ENCODE measurements at places on chromosomes 5 and 9.
A peak's percentile ranks its signal among the peaks of the same experiment; 100 is the strongest.

- no peak for DNase-seq
Observed at GRCh38 chr9:126621061-126621918, 7.6 kb downstream of the LMX1B start.

GRCh38 chr9:81579381-81579780 is 110.0 kb downstream of the TLE1 start:
- DNase-seq = no peak

GRCh38 chr5:147388184-147389108 is 121.4 kb downstream of the DPYSL3 start:
- no peak for DNase-seq

GRCh38 chr5:126198531-126198930 is 224.7 kb upstream of the GRAMD2B start:
- DNase-seq = no peak

GRCh38 chr5:44365345-44365744 is 23.9 kb downstream of the FGF10 start:
- DNase-seq = no peak

- no peak for DNase-seq
Observed at GRCh38 chr9:81128701-81129100, 560.6 kb downstream of the TLE1 start.

- no peak for DNase-seq
Observed at GRCh38 chr5:137847687-137848086, 20.0 kb upstream of the MYOT start.

GRCh38 chr9:109779711-109780452 is at the start of gene PALM2AKAP2:
Gene PALM2AKAP2, plus strand, starts transcription at chr9:109780198. Its CDS starts 291 bp downstream, at chr9:109780489.
- peak; percentile 43 for DNase-seq

- DNase-seq = no peak
Observed at GRCh38 chr5:36943584-36943983, 67.0 kb downstream of the NIPBL start.

GRCh38 chr5:6535594-6535993 is 86.9 kb downstream of the UBE2QL1 start:
- no peak for DNase-seq

GRCh38 chr5:43973908-43974307 is 370.9 kb downstream of the NNT start:
- no peak for DNase-seq

- no peak for DNase-seq
Observed at GRCh38 chr5:24855485-24855884, 210.7 kb upstream of the CDH10 start.

DNA sequence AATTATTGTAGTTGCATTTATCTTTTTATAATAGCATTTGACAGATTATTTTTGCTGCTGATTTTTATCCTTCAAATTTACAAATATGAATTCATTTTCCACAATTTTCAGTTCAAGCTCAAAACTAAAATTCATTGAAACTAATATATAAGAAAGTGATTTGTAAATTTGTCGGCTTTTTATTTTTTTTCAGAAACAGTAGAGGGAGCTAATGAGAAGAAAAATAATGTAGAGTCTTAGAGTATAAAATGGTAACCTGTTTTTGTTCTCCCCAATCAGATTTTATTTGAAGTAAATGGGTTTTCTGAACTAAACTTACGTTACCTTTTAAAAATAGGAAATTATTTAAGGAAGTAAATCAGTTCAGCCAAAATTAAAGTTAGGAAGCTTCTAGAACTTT is 19.2 kb downstream of the PRRC1 start:
- peak; percentile 3 for DNase-seq

- no peak for DNase-seq
Observed at GRCh38 chr5:149900390-149900789, 44.2 kb downstream of the PDE6A start.

GRCh38 chr9:129124506-129125069 is 13.4 kb downstream of the PTPA start:
- no peak for DNase-seq

- DNase-seq = no peak
Observed at GRCh38 chr5:124858612-124859011, 112.2 kb upstream of the ZNF608 start.

- DNase-seq = no peak
Observed at GRCh38 chr5:9713959-9714586, 83.9 kb upstream of the TAS2R1 start.

DNA sequence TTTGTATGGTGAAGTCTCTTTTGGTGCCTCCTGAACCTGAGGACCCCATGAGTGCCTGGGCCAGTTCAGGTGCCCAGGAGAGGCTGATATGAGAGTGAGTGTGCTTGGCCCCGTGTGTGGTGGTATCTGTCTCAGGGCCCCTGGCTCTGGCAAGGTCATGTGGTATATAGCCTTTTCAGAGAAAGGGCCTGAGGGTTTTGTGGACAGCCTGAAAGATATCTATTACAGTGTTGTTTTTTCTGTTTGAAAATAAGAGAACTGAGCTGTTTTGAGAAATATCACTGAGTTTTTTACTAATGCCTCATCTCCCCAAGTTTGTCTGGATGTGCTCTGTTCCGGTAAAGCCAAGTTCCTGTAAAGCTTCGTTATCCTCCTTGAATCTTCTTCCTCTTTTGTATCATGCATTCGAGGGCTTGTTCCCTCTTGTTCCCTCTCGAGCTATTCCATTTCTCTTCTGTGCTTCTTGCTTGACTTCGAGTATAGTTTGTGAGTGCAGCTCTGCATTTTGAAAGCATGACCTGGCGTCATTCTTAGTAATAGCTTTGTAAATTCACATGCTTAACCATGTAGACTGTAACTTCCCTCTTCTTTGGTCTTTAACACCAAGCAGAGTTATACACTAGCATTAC is 122.3 kb downstream of the MAST4 start:
- no peak for DNase-seq

- no peak for DNase-seq
Observed at GRCh38 chr5:169777159-169777558, 140.1 kb downstream of the DOCK2 start.

DNA sequence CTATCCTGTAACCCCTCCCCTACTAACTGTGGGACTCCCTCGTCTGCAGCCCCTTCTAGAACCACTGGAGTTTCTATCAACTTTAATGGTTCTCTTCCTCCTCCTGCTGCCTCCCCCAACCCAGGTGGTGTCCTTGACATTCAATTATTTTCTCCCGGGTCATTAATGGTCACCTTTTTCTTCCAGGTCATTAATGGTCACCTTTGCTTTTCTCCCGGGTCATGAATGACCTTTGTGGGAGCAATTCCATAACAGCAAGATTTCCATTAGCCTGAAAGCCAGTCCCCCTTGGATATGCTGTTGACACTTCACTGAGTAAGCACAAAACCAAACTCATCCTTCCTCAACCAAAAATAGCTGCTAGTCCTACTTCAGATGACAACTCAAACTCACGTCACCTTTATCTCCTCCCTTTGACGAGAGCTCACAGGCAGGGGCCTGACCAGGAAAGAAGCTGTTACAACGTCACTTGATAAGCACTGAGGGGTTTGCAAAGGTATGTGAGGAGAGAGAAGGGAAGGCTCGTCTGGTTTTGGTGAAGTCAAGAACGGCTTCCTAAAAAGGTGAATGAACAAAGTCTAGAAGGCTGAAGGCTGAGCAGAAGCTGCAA is 10.9 kb downstream of the CCDC127 start:
- no peak for DNase-seq

GRCh38 chr9:126534431-126535186 is 79.1 kb upstream of the LMX1B start:
- DNase-seq = no peak

- DNase-seq = no peak
Observed at GRCh38 chr5:88897748-88898147, 14.8 kb upstream of the MEF2C start.

- DNase-seq = no peak
Observed at GRCh38 chr9:4992872-4993271, 7.8 kb downstream of the JAK2 start.

DNA sequence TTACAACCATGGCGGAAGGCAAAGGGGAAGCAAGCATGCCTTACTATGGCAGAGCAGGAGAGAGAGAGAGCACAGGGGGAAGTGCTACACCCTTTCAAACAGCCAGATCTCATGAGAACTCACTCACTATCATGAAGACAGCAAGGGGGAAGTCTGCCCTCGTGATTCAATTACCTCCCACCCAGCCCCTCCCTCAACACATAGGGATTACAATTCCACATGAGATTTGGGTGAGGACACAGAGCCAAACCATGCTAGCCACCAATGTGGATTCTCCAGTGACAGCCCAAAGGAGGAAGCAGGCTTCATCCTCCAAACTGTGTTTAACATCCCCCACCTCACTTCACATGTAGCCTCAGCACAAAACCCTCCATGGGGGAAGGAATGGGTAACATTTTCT is 563.7 kb downstream of the CDK5RAP2 start:
- no peak for DNase-seq

DNA sequence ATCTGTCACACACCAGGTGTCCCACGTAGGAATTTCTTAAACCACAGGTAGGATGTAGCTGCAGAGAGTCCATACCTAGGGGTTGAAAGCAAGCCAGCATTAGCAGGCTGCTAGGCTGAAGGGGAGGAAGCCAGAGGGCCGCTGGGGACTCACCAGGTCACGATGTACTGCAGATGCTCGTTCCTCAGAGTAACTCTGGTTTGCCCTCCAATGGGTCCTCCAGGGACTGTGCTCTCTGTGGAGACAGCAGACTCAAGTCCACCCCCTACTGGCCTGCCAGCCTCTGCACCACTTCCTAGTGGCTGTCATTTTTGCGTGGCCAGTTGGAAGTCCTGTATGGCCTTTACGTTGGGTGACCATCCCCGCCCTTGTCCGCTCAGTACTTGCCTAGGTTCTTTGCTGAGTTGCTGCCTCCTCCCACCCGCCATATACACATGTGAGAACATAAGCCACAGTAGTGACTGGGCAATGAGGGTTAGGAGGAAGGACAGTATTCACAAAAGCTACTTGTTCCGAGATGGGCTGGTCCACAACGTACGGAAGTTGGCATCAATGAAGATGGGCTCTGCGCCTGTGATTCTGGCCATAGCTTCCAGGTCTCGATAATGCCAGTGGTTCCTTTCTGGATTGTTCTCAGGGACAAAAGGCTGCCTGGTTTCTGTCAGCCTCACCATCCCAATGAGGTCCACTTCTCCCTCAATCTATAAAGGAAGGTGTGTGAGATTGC is 4.1 kb downstream of the RPL7A start:
- no peak for DNase-seq

DNA sequence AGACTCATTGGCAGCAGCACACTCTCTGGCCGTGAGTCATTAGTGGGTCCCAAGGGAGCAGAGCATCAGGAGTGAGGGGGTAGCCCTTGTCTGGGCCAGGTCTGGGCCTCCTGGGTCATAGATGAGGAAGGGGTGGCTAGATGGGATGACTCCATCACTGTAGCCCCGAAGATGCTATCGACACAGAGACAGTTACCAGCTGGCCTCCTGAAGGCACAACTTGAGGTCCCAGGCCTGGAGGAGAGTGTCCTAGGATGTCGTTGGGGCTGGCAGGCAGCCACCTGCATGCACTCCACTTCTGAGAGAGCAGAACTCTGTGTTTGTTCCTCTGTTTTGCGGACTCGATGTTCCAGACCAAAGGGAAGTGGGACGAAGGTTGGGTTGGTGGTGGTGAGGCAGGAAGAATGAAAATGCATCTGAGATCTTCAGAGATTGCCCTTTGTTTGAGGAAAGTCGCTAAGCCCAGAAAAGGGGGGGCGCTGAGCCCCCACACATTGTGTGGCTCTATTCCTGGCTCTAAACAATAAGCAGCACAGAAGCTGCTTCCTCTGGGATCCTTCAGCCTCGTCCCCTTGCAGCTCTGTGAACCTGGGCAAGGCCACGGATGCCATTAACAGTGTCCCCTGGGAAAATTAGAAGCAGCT is 4.7 kb downstream of the BTNL9 start:
- no peak for DNase-seq

GRCh38 chr9:99002706-99003105 is 59.0 kb downstream of the COL15A1 start:
- DNase-seq = no peak

DNA sequence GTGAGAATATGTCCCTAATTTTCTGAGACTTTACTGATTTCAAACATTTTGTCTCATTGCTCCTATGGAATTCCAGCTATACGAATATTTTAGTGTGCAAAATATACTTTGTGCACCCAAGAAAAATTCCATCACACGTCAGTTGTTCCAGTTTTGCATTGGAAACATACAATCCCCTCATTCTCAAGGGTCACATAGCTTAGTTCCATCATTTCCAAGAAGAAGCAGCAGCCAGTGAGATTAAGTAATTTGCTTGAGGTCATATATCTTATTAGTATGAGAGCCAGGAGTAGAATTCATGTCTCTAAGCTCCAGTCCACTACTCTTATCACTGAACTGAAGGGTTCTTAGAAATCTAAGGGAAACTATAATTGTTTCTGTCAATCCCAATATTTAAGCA is 746.7 kb upstream of the C9orf72 start:
- no peak for DNase-seq

DNA sequence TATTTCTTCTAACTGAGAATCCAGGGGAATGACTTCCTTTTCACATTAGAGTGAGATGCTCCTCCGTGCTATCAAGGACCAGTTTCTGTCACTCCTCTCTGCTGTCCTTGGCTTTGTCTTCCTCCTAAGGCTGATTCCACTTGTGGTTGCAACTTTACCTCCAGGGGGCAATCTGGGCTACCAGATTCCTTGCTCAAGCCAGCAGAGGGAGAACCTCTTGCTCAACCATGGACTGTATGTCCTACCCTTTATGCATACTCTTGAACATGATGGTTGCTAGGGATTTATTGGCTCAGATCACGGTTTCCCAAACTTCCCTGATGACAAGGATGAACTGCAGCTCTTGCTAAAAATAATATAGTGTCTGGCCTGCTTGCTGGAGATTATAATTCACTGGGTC is 24.0 kb downstream of the NNT start:
- peak; percentile 85 for DNase-seq

GRCh38 chr5:176379881-176380280 is 8.5 kb downstream of the NOP16 start:
- no peak for DNase-seq

DNA sequence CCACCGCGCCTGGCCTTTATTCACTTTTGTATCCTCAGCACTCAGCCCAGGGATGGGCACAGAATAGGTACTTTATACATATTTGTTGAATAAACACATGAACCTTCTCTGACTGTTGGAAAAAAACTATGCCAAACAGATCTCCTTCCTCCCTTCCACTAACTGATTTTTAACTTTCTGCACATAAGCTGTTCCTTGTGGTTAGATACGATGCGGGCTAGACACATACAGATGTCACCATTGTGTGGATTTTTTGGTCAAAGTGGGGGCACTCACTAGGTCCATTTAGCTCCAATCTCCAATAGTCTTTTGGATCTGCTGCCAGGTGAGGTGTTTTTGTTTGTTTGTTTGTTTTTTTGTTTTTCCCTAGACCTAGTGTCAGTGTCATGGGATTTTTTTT is 5.1 kb downstream of the TEX48 start:
- DNase-seq = no peak

- no peak for DNase-seq
Observed at GRCh38 chr5:149632311-149633251, 51.3 kb downstream of the ARHGEF37 start.

DNA sequence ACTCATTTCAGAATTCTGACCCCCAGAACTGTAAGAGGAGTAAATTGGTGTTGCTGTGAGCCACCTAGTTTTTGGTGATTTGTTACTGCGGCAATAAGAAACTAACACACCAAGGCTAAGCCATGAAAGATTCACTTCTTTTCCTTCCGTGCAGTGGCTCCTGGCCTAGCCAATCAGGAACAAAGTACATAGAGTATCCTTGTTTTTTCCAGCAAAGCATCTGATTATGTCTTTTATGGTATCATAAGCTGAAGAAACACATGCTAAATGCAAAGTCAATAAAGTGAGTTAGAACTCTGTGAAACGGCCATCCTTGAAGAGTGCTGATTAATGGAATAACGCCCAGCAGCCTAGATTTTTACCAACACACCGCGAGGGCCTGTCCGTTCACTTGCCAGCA is 11.4 kb downstream of the RNF130 start:
- DNase-seq = no peak

GRCh38 chr9:4009006-4009511 is 290.8 kb downstream of the GLIS3 start:
- DNase-seq = peak; percentile 88

Data from NCI-H1694 treated with DMSO at 0.1 percent for 48 hours (cell line).